ENCODE measurements at places on chromosomes 4 and X.
A peak's percentile ranks its signal among the peaks of the same experiment; 100 is the strongest.

- no peak for DNase-seq
These were observed 8.0 kb downstream of the OFD1 start for GRCh38 chrX:13742397-13743176.

GRCh38 chr4:26047795-26048194, 133.8 kb downstream of the SMIM20 start:
- no peak for DNase-seq

DNA sequence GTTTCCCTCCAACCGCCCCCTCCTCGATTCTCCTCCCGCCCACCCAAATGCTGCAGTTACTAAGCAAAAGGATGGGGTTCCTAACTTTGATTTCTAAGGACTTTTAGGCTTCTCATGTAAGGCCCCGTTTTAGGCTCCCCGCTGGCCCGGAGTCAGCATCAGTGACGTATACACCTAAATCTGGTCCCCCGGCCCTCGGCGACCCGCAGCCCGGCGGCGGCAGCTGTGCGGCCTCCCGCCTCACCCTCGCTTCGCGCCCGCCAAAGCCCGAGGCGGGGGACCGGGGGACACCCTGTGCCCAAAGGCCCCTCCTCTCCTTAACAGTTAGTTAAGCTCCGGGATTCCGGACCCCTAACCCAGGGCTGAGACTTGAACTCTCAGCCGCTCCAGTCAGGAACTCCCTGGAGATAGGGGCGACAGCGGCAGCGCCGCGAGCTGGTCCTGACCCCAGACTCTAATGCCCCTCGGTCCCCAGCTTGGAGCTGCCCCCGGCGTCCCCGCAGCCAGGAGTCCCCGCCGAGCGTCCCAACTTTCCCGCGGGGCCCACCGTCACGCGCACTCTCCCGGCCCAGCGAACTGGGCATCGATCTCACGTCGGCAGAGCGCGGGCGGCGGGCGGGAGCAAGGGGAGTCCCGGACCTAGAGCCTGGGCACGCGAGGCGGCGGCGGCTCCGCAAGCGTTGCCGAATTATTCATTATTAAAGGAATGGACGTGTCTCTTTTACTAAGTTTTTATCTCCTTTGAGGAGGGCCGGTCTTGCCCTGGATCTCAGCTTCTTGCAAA, 1.5 kb upstream of the NR3C2 start:
- peak; percentile 53 for DNase-seq

- DNase-seq, result no peak
These were observed 49.8 kb downstream of the DLG3 start for GRCh38 chrX:70494441-70494840.

GRCh38 chr4:15706646-15707362, 3.9 kb downstream of the BST1 start:
- no peak for DNase-seq

- DNase-seq, result peak; percentile 56
These were observed 160.5 kb upstream of the AGTR2 start for GRCh38 chrX:116009861-116010710.

DNA sequence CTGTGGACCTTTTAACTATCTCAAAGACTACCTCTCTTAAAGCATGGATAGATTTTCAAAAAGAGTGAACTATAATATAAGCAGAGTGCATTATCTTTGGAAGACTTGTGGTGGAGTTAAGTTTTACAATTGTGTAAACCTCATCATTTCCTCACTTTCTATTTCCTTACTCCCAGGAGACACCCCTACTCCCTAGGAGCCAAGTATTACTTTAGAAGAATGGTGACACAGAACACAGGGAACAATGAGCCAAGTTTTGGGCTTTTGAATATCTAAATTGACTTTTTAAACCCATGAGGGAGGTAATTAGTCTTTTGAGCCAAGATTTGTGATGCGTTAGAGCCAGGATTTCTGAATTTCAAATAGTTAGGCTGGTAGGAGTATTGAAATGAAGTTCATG, 78.9 kb upstream of the UNC5C start:
- DNase-seq, result no peak

- peak; percentile 80 for DNase-seq
These were observed 30.4 kb downstream of the FAT1 start for GRCh38 chr4:186693159-186693815.

DNA sequence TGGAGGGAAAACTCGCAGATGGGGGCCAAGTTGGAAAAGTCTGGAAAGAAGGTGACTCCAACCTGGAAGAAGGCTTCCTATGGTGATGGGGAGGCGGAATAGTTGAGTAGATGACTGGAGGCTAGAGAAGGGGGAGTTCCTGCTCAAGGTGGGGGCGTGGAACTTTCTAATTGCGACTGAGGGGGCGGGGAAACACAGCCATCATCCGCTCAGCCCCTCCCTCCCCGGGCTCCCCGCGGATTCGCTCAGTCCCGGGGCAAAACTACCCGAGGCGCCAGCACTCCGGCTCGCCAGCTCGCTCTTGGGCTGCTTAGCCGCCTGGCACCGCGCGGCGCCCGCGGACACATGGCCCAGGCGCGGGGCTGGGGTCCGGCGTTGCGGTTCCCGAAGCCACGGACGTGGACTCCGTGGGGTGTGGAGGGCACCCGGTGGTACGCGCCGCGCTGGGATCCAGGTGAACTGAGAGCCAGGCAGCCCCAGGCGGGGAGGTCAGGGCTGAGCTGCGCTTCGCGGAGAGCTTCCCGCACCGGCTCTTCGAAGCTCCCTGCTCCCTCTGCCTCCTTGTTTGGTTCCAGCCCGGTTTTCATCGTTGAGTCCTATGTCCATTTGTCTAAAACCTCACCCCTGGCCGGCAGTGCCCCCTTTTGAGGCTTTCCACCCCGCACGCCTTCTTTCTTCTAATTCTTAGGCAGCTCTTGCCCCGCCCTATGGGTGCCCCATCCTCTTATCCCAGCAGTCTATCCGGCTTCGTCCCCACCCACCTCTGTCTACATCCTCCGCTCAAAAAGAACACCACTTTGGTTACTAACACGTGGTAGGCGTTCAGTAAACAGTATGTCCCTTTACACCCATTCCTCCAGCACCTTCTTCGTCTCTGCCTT, 38.9 kb downstream of the STARD8 start:
- peak; percentile 10 for DNase-seq

- DNase-seq, result no peak
These were observed 33.1 kb downstream of the SYNPO2 start for GRCh38 chr4:118921786-118922185.

GRCh38 chrX:153643431-153644351, 3.3 kb upstream of the DUSP9 start:
- DNase-seq, result no peak

DNA sequence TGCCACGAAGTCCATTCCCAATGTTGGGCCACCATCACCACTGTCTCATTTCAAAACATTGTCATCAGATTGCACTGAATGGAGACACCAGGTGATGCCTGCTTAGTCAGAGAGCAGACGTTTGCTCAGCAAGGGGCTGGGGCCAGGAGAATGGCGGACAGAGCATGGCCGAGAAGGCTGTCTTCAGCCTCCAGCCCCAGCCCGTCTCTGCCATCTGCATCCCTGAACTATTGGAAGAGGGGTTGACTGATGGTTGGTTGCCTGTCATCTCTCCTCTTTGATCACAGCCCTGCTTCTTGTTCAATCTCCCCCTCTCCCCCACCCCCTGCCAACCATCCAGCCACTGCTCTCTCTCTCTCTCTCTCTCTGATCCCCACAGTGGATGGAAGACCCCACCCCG, 140.9 kb downstream of the SHOX start:
- no peak for DNase-seq

GRCh38 chrX:21382715-21383114, 8.5 kb downstream of the CNKSR2 start:
- DNase-seq, result no peak

DNA sequence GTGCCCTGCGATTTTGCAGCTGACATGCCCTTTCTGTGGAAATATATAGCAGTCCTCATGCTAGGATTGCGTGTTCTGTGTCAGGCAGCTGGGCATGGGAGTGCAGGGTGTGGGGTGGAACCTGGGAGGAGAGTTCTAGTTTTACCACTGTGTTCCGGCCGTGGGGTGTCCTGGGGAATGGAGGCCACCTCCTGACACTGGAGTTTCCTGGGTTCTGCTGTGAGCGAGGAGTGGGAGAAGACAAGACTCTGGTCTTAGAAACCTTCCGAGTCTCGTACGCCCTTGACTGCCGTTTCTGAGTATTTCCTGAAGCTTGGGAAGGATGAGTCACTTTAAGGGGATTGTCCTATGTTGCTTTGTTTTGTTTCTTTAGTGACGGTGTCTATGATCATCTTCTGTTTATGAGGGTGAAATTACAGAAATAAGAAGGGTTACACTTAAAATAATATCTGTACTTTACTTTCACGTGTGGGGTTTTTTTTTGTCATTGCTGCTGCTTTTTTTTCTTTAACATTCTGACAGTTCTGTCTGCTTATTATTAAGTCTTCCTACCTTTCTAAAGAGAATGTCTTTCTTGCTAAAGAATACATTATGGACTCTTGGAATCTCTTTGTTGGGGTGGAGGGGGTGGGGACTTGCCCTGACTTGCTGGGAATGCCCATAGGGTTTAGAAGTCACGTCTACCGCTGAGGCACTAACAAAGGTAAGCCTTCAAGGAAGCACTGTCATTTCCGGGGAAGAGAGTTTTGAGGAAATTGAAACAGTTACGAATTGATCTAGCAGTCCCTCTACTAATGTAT, 19.1 kb downstream of the CD99 start:
- DNase-seq, result no peak

DNA sequence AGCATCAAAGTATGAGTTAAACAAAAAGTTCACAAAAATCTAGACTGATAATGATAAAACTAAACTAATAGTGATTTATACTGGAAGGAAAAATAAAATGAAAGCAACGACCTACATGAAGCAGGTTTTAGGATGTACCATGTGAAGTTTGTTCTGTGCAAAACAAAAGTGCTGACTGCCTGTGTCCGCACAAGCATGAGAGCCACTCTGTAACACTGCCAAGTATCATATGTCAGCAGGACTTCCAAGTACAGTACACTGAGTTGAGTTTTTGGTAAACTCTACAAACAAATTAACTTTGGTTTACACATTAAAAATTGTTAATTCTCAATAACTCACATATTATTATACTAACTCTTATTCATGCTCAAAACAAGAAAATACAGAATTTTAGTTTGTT, 459.0 kb downstream of the PDGFC start:
- peak; percentile 9 for DNase-seq

- DNase-seq, result no peak
These were observed 99.0 kb upstream of the TRPC3 start for GRCh38 chr4:122050841-122051240.

DNA sequence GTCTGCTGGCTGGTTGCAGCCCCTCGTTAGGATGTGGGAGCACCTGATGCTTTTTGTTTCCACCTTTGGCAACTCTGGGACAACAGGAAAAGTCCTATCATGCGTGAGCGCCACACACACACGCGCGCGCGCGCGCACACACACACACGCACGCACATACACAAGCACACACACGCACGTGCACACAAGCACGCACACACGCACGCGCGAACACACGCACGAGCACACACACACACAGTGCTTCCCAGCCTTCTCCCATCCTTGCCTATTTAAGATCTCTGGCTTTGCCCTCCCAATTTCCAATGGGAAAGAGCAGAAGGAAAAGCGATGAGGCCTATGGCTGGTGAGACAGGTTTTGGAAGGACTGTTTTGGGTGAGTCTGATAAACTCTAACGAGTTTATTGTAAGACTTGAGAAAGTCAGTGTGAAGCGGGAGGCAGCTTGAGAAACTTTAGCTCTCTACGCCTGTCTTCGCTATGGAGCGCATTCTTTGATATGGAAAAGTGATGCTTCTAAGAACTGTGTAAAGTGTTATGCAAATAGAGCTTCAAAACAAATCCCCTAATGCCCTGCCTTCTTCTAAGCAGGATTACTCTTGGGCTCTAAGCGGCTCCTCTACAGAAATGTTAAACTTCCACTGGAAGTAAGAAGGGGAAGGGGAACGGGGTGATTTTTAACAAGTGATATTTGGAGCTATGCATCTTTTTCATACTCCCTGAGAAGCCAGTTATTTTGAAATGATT, 11.8 kb downstream of the SUPT20HL1 start:
- DNase-seq, result no peak

GRCh38 chrX:69535661-69536060, 31.5 kb downstream of the NALF2 start:
- peak; percentile 81 for DNase-seq

DNA sequence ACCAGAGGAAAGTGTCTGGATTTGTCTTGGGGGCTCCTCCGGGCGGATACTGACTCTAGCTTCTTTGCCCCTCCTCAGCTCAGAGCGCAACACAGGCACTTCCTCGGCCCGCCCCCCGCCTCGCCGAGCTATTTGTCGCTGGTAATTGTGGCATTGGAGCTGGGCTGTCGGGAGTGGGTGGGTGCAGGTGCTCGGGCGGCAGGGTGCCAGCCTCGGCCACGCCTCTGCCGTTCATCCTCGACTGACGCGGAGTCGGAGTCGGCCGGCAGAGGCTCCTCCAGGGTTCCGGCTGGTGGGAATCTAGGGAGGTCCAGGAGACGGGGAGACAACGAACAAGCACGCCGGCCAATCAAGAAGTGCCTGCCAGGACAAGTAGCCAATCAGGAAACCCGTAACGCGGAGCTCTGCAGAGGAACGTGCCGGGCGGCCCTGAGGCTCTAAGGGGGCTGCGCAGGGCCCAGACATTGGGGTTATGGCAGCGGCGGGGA, 3.9 kb upstream of the SYN1 start:
- DNase-seq, result peak; percentile 42

DNA sequence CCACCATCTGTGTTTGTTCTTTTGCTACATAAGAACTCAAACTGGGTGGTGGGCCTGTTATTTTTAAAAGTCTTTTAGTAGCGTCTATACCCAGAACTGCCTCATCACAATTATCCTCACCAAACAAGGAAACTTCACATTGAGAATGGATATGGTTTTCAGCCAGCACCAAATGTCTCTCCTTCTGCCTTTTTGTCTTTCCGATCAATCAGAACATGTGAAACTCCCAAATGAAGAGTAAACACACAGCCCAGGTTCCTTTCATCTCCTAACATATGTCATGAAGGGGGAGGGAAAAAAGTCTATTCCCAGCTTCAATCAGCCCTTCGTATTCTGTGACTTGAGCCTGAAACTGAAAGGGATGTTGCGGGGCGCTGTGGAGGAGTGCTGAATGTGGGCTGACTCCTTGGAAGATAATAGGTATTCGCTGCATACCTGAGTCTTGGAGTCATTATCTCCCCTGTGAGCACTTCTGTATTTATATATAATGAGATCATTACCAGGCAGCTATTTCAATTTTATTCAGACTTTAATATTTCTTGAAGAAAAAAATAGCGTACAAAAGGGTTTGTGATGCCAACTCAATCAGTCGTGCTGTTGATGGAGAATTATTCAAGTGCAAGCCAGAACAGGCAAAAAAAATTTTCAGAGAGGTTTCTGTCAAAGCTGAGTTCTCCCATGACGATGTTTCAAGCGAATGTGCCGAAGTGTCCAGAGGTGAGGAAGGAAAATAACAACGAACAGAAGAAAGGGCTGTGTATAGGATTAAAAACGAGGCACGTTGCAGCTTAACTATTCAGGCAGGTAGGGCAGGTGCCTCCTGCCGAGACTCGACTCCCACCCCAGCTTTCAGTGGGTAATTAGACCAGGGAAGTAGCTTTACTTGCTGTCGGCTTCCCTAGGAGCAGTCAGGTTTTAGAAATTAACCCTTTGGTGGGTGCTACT, 163.9 kb upstream of the NOCT start:
- peak; percentile 7 for DNase-seq

GRCh38 chr4:95596676-95597075, 47.9 kb upstream of the UNC5C start:
- no peak for DNase-seq

All from thyroid gland (tissue), 4 donors.